ENCODE measurements at places on chromosomes 1 and 21.

GRCh38 chr1:193417945-193418744 lies 231.7 kb upstream of the B3GALT2 start:
- no peak for DNase-seq

DNA sequence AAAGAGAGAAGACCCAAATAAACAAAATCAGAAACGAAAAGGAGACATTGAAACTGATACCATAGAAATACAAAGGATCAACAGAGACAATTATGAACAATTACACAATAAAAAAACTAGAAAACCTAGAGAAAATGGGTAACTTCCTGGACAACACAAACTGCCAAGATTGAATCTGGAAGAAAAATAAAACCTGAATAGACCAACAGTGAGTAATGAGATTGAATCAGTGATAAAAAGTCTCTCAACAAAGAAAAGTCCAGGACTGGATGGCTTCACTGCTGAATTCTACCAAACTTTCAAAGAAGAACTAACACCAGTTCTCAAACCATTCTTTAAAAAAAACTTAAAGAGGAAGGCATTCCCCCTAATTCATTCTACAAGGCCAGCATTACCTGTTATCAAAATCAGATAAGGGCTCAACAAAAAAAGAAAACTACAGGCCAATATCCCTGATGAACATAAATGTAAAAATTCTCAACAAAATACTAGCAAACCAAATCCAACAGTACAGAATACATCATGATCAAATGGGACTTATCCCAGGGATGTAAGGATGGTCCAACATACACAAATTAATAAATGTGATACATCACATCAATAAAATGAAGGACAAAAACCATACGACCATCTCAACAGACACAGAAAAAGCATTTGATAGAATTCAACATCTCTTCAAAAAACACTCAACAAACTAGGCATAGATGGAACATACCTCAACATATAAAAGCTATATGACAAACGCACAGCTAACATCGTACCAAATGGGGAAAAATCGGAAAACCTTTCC lies 119.9 kb downstream of the ACBD6 start:
- DNase-seq, result no peak

GRCh38 chr1:4485398-4485797 lies 169.0 kb upstream of the AJAP1 start:
- no peak for DNase-seq

GRCh38 chr1:193408782-193409293 lies 222.4 kb upstream of the B3GALT2 start:
- no peak for DNase-seq

DNA sequence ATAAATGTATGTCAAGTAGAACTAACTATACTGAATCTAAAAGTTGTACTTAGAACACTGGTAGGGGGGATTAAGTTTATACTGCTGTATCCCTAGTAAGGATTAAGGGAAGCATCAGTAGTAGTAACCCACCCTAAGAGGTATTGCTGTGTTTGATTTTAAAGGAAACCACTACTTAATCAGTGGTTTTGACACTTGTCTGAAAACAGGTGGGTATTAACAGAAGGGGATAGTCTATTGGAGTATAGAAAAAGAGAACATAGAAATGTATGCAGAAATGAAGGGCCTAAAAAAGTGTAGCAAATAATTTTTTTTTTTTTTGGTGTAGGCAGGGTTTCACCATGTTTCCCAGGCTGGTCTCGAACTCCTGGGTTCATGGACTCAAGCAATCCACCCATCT lies 2.2 kb downstream of the MIGA1 start:
- DNase-seq, result no peak

GRCh38 chr1:241593186-241593585 lies 47.0 kb downstream of the CHML start:
- no peak for DNase-seq

DNA sequence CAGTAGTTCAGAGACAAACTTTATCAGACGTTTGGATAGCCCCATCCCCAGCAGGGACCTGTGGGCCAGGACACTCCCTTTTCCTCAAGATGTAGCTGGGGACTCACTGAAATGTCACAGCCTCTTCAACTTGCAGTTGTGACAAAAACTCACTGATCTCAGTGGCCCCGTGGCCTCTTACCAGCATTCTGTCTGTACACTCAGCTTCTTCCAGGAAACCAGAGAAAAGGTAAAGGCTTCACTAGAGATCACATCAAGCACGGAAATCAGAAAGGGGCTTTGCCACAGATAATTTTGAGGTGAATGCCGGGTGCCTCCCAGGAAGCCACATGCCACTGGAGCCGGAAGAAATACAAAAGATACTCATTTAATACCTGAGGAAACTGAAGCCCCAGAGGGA lies 122.2 kb downstream of the CCDC185 start:
- no peak for DNase-seq

DNA sequence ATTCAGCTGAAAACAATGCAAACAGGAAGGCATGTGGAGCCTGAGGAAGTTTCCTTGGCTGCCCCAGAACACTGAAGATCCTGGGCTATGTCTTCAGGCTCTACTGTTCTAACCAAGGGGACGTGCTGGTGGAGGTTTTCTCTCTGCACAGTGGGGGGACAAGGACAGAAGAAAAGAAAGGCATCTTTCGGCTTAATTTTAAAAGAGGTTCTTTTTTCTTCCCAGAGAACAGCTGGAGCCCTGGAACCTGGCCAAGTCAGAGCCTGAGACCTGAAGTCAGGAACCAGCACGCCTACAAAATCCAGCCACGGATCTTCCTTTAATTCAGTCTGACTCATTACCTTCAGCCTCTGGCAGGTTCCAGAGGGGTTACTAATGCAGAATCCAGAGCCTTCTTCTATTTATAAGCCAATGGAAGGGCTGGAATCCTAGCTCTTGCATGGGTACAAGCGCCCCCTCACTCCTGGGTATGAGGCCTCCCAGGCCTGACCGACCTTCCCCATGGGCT lies 19.8 kb downstream of the CTNNBIP1 start:
- DNase-seq, result no peak

GRCh38 chr1:88022516-88022915 lies 661.6 kb upstream of the PKN2 start:
- DNase-seq, result no peak

DNA sequence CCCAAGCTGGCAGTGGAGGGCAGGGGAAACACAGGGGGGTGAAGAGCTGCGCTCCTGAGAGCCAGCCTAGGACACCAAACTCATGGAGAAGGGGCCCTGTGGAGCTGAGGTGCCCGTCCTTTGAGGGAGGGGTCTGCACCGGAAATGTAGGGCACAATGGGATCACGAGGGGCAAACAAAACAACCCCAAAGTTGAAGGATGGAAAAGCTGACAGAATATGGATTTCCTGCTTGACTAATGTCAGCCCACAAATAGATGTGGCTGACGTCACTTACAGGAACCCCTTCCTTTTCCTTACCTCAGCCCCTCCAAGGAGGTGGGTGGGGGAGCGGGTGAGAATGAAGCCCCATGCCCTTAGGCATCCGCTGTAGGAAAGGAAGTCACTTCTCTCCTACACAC lies 110.9 kb downstream of the KCNN3 start:
- DNase-seq, result peak; percentile 33

DNA sequence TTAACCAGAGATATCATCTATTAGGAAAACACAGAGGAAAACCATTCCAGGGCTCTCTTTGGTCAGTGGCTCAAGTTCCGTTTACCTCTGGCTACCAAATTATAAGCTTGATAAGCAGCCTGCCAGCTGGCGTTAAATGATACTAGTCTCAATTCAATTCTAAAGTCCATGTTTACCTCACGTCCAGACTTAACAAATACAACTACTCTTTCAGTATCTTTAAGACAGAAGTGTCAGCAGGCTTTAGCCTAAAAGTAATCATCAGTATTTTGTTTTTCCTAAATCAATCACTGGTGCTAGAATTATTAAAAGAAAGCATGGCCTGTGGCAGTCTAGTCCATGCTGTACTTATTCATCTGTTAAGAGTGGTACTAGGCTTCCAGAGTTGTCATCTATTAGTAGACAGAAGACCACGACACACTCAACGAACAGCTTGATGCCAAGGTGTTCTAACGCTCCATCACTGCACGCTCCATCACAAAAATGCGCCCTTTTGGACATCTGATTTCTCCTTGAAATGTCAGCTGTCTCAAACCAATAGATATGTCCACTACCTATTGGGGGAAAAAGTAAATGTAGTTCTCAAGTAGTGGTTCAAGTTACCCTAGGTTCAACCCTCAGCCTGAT lies 1.5 kb downstream of the IVNS1ABP start:
- no peak for DNase-seq

DNA sequence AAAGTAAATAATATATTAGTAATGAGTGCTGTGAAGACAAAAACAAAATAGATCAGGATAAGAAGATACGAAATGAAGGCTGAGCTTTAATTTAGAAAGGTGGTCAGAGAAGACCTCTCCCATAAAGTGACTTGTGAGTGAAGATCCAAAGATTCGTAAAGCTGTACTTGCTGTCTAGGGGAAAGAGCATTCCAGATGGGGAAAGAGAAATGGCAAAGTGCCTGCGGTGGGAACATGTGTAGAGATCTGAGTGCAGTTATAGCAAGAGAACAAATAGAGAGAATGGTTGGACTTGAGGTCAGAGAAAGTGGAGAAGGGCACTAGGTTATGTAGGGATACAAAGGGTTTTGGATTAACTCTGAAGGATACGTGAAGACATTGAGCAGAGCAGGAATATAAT lies 60.6 kb downstream of the NUF2 start:
- DNase-seq, result no peak

- no peak for DNase-seq
Observed at GRCh38 chr21:34180407-34180806, 107.0 kb downstream of the MRPS6 start.

DNA sequence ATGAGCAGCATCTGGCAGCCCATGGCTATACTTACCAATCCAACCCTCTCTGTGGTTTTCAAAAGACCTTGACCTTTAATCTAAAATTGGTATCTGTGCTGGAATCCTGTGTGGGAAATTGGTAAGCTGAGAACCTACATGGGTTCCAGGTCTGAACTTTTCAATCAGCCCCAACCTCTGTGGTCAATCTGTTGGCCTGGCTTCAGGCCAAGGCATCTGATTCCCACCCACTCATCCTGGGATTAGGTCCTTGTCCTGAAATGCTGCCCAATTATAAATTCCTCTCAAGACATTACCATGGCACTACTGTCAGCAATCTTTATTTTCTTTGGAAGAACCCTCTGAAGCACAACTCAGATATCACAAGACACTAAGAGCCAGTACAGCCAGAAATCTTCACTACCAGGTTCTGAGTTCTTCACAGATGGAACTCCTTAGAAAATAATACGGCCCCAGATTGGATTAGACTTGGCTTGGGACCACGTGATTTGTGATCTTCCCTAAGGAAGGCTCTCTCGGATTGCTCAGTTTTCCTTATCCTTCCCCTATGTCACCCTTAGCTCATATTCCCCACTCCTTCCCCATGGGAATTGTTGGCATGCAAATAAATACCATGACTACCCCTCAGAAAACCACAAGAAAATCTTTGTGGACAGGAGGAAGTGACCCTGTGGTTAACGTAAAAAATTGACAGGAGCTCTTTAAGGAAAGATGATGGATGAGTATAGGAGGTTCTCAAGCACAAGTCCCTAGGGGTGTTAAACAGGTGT lies 207.9 kb upstream of the ST6GALNAC5 start:
- no peak for DNase-seq

DNA sequence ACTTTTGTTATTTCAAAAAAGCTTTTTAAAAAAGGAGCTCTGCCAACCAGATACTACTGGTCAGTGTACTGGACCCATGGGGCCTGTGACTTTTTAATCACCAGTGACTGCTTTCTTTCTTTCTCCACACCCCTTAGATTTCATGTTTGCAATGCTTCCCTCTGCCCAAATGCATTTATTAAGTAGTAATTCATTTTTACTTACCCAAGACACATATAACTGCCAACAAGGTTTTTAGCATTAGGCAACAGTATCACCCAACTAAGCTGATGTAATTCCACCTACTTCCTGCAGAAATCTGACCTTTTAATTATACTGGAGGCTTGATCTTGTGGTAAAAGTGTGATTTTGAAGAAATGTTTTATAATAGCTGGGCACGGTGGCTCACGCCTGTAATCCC lies 12.5 kb downstream of the MECR start:
- DNase-seq, result no peak

DNA sequence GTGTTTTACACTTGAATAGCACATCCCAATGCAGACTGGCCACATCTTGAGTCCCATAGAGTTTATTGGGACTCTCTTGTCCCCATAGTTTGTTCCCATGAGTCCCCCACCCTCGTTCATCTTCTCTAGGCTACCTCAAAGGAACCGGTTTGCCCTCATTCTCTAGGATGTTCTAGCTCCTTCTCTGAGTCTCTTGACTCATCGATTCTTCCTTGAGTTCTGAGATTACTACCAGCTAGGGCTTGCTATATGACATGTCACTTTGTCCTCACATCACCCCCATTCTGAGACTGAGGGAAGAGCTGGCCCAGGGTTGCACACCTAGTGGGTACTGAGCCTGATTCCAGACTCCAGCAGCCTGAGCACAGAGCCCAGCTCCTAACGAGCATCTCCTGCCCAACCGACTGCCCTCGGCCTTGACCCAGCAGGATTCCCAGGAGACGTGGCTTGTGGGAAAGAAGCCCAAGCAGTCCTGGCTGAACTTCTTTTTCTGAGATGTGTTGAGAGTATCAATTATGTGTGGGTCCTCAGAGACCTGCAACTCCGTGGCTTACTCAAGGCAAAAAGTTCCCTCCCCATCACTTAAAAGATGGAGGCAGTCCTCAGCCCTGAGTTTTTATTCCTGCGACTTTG lies 42.0 kb downstream of the TMEM51 start:
- no peak for DNase-seq

GRCh38 chr1:78102082-78102481 lies 56.3 kb downstream of the GIPC2 start:
- DNase-seq, result no peak

GRCh38 chr21:45990049-45990711 lies 8.6 kb downstream of the COL6A1 start:
- DNase-seq, result no peak

GRCh38 chr1:164648636-164649035 lies 89.7 kb downstream of the PBX1 start:
- DNase-seq, result no peak

DNA sequence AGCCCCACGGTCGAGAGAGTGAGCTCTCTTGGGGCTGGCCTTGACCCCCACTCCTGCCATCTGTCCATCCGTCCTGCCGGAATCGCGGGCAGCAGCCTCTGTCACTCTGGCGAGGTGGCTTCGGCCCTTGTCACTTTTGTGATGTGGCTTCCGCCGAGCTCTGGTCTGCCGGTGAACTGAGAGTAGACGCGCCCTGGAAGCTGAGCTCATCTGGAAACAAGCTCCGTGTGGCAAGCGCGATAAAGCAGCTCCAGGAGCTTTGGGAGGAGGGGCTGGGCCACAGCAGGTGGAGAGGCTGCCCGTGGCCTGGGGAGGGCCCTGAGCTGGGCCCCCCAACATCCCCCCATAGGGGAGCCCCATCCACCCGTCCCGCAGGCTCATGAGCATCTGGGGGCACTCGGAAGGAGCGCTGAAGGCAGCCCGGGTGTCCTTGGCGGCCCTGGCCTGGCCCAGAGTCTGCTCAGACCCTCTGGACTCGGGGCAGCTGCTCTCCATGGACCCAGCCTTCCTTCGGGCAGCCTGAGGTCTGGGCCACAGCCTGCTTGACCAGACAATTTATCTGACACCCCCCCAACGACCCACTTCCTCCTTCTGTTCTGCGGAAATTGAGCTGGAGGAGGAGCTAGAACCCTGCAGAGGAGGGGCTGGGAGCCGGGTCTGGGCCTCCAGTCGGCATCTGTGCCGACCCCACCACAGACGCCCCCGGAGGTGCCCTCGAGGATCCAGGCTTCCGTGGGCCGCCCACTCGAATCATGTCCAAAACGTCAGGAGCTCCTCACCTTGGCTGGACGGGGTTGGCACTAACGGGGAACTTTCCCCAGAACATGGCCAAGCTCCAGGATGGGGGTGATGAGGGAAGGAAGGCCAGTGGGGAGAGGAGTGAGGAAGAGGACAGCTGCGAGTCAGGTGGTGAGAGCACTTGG lies 59.1 kb downstream of the SLC19A1 start:
- no peak for DNase-seq

Data from activated naive CD8-positive, alpha-beta T cell treated with anti-CD3 and anti-CD28 coated beads, Interleukin-2, amount 50 U/mL, for 16 hours (primary cell).